ENCODE measurements at places on chromosomes 5 and 9.

GRCh38 chr5:168946363-168946762 is 354.6 kb downstream of the SLIT3 start:
- DNase-seq: no peak

DNA sequence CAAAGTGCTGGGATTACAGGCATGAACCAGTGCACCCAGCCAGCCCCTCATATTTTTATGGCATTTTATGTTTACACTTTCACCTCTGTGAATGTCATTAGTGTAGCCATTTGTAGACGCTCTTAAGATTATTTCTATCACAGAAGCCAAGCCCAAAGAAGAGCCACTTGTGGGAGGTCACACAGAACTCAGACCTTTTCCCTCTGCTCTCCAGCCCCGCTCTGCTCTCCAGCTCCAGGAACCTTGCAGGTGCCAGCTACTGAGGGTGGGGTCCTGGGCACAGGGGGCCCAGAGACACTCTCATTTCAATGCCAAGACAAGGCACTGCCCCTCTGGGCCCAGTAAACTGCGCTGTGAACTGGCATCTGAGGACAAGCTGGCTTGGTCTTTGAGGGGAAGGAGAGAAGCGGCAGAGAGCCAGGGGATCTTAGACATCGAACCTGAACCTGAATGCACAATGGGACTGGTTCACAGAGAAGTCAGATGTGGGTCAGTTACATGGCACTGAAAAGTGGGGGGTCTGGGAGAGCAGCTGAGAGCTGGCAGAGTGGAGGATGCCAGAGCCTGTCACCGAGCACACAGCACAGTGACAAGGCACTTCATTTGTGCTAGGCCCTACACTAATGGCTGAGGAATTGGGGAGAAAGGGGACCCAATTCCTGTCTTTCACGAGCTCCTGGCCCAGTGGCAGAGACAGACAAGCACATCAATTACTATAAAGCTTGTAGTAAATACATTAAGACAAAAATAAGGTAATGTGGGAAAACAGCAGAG is 16.7 kb downstream of the ANXA6 start:
- no peak for DNase-seq

DNA sequence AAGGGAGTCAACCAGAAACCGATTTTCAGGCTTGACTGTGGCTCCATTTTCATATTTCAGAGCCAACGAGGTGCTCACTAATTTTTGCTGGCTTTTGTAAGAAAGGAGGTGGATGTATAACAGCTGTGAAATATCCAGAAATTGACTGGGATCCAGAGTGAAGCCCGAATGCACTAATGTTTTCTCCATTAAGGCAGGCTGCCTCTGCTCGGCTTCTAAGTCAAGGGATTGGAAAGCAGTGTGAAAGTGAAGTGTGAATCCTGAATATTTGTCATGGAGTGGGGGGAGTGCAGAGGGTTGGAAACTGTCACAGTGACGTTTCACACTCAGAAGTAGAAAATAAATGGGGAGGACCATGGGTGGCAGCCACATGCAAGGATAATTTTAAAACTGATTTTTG is 237.4 kb downstream of the GOLPH3 start:
- no peak for DNase-seq

DNA sequence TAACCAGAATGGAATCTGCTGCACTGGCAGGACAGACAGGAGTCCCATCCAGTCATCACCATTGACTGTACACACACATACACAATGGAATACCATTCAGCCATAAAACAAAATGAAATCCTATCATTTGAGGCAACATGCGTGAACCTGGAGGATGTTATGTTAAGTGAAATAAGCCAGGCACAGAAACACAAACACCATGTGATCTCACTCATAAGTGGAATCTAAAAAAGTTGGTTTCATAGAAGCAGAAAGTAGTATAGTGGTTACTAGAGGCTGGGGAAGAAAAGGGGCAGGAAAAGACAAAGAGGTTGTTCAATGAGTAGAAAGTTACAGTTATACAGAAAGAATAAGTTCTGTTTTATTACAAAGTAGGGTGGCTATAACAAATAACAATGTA is 884.0 kb upstream of the ACO1 start:
- DNase-seq: no peak

DNA sequence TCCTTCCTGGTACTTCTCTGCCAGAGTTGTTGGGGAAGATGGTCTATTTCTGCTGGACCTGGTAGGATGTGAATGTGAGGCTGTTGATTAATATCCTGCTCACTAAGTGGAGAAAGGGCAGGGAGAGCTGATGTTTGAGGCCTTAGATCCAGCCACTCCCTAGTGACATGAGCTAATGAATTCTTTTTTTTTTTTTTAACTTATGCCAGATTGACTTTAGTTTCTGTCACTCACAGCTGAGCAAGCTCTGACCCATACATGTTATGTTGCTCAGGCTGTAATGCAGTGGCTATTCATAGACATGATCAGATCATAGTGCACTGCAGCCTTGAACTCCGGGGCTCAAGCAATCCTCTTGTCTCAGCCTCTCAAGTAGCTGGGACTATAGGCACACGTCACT is 75.1 kb upstream of the SPRY4 start:
- DNase-seq: no peak

GRCh38 chr9:115398996-115399395 is 281.0 kb upstream of the TNC start:
- DNase-seq: no peak

GRCh38 chr9:3698531-3698930 is 172.7 kb upstream of the RFX3 start:
- no peak for DNase-seq

GRCh38 chr9:122263699-122264349 is 816 bp downstream of the RBM18 start:
- DNase-seq: no peak

DNA sequence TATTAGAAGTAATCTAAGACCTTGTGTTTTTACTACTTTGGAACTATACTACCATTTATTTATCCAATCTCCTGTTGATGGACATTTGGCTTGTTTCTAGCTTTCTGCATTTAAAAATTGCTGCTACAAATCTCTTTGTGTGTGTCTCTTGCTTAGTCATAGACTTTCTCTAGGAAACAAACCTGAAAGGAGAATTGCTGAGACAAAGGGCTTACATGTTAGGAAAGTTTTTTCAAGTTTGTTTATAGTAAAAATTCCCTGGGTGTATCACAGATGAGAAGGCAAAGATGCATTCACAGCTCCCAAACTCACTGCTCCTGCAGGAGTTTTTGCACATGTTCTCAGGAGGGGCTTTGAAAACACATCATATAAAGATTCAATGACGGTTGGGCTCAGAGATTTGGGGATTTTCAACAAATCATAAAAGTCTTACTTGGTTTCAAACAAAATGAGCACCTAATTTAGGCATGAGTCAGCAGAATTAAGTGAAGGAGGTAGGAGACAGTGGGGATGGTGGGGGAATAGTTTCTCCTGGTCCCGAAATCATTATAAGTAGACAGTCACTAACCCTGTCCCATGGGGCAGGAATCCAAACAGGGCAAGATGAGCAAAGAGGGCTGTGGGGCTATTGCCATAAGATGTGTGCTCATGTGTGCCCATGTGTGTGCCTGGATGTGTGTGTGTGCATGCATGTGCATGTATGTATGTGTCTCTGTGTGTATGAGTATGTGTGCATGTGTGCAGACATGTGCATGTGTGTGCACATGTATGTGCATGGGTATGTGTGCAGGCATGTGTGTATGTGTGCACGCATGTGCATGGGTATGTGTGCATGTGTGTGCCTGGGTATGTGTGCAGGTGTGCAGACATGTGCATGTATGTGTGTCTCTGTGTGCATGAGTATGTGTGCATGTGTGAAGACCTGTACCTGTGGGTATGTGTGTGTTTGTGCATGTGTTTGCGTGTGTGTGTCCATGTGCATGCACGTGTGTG is 43.4 kb upstream of the S1PR3 start:
- no peak for DNase-seq

GRCh38 chr5:84411832-84412605 is 27.3 kb upstream of the EDIL3 start:
- DNase-seq: no peak

DNA sequence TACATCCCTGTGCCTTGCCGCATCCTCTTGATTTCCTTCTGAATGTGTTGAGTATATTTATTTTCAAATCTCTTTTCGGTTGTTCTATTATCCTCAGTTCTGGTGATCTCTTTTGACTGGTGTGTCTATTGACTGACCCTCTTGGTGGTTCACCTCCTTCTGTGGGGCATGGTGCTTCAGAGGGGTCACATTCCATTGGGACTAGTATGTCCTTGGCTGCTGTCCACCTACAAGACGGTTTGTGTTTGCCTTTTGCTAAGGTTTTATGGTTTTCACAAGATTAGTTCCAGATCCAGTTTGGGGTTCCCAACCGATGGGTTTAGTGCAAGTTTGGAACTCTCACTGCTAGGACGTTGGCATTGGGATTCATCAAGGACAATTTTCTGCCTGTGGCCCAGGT is 66.6 kb downstream of the PHF2 start:
- no peak for DNase-seq

GRCh38 chr9:70477146-70477745 is 62.8 kb upstream of the KLF9 start:
- no peak for DNase-seq

- DNase-seq: peak; percentile 38
Measured at GRCh38 chr5:148820461-148821395, 5.7 kb upstream of the ADRB2 start.

DNA sequence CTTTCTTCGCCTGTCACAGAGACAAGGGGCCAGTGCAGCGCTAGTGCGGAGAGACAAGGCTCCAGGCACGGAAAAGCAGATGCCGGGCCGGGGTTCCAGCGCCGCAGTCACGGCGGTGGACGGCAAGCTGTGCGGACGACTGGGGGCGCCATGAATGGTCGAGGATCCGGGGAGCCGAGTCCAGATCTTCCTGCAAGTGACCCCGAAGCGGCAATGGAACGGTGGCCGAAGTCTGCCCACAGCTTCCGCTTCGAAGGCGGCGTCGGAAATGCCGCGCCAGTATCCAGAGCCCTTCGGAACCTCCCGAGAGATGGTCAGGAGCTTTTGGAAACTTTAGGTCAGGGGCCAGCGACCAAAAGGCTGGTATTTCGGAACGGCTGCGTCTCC is 601 bp upstream of the FAF2 start:
- DNase-seq: no peak

DNA sequence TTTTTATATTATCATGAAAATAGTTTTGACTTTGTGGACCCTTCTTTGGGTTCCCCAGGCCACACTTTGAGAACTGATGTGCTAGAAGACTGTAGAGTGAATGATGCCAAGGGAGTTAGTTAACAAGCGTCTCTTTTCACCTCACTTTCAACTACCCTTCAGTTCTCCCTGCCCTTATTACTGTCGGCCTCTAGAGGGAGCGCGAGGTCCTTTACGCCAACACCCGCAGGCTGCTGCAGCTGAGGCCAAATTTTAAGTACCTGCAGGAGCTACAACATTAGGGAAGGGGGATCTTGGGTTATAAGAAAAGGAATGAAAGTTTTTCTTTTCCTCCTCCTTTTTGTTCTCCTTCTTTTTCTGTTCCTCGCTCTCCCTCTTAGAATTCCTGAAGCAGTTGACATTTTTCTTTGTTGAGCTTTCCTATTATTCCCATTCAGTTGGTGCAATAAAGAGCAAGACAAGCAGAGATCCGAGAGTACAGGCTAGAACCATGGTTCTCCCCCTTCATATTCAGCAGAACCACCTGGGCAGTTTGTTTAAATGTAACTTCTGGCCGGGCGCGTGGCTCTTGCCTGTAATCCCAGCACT is 84.0 kb downstream of the ZFAND5 start:
- DNase-seq: peak; percentile 65

GRCh38 chr5:144060598-144060997 is 109.9 kb downstream of the YIPF5 start:
- DNase-seq: no peak

- peak; percentile 88 for DNase-seq
Measured at GRCh38 chr9:125632321-125633115, 74.5 kb downstream of the MAPKAP1 start.

- DNase-seq: no peak
Measured at GRCh38 chr9:130499804-130500263, 55.1 kb downstream of the ASS1 start.

- DNase-seq: no peak
Measured at GRCh38 chr5:7548596-7548995, 152.7 kb downstream of the ADCY2 start.

GRCh38 chr5:139415221-139415861 is 11.5 kb upstream of the SPATA24 start:
- no peak for DNase-seq

DNA sequence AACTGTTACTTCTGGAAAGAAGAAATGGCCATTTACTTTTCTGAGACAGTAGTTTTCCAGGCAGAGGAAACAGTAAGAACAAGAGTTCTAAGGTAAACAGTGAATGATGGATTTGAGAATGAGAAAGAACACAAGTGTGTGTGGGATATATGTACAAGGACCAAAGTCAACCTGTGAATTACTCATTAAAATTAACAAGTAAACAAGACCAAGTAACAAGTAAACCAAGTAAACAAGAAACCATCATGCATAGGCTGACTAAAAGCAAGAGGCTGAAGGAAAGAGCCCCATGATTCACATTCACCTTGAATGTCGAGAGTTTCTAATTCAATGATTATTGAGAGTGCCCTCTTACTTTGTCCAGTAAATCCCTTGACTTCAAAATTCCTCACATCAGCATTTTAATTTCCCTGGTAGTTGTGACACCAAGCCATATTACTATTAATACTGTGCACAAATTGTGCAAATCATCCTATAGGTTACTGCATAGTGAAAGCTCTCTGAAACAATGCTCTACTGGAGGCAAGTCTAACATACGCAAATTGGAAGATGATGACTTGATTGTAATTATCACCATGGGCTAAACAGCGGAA is 9.8 kb upstream of the MARCOL start:
- no peak for DNase-seq

- DNase-seq: no peak
Measured at GRCh38 chr9:70902692-70903131, 218.7 kb downstream of the TRPM3 start.

DNA sequence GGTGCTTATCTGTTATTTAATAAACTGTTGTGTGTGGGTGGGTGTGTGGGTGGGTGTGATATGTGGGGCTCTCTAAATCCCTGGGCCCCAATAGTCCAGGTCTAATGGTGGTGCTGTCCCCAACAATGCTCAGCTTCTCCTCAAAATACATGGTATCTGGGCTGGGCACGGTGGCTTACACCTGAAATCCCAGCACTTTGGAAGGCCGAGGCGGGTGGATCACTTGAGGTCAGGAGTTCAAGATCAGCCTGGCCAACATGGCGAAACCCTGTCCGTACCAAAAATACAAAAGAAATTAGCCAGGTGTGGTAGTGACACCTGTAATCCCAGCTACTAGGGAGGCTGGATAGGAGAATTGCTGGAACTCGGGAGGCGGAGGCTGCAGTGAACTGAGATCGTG is 4.5 kb upstream of the ORM1 start:
- no peak for DNase-seq

DNA sequence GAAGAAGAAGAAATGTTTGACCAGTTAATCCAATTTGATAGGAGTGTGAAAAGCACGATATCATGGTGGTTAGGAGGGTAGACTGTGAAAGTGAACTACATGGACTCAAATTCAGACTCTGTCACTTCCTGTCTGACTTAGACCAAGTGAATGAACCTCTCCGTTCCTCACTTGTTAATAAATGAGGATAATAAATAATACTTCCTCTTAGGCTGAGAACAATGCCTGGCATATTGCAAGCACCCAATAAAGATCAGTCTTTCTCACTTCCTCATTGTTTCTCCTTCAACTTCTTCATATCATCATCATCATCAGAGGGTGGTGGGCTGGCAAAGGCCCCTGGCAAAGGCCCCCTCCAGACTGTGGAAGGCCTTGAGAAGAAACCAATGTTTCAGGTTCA is 148.7 kb downstream of the CDK5RAP2 start:
- DNase-seq: peak; percentile 17

- peak; percentile 8 for DNase-seq
Measured at GRCh38 chr9:70260007-70260443, 1.2 kb downstream of the SMC5 start.

GRCh38 chr9:79667817-79668436 is 96.2 kb downstream of the TLE4 start:
- no peak for DNase-seq

All from KBM-7 (cell line).